ENCODE measurements at places on chromosomes 3 and 15. TPM values are rescaled to one million over a fixed set of nuclear protein-coding genes. Genes with fewer than 3 reads are reported as not detected.

TUSC7 gene
- not detected for total RNA-seq

HRG gene
- not detected for total RNA-seq

GHSR gene
- not detected for total RNA-seq

- no peak for DNase-seq
- no peaks in the 10 kb centered on the region for H3K4me1 ChIP-seq
- H3K27me3 ChIP-seq = no peaks in the 10 kb centered on the region
- H3K36me3 ChIP-seq = no peaks in the 10 kb centered on the region
- no peak overlapping the region for H3K4me3 ChIP-seq
- no peak overlapping the region for H3K27ac ChIP-seq
Measured at GRCh38 chr3:171281256-171281992, 178.8 kb downstream of the TNIK start.

GRCh38 chr3:31561891-31562290 lies 29.2 kb downstream of the STT3B start:
- no peaks in the 10 kb centered on the region for H3K36me3 ChIP-seq
- no peak overlapping the region for H3K27ac ChIP-seq
- no peak overlapping the region for H3K4me3 ChIP-seq
- no peaks in the 10 kb centered on the region for H3K27me3 ChIP-seq
- no peak for DNase-seq
- H3K4me1 ChIP-seq = peaks cover 3% of the 10 kb centered on the region

GRCh38 chr3:149716984-149717383 lies 35.3 kb downstream of the COMMD2 start:
- no peak overlapping the region for H3K4me3 ChIP-seq
- H3K27me3 ChIP-seq = no peaks in the 10 kb centered on the region
- no peak for DNase-seq
- no peaks in the 10 kb centered on the region for H3K4me1 ChIP-seq
- H3K27ac ChIP-seq = no peak overlapping the region

- no peak for DNase-seq
- no peak overlapping the region for H3K4me3 ChIP-seq
- no peak overlapping the region for H3K27ac ChIP-seq
- H3K27me3 ChIP-seq = peaks cover 29% of the 10 kb centered on the region
- H3K4me1 ChIP-seq = no peaks in the 10 kb centered on the region
Measured at GRCh38 chr15:34496207-34496995, 58.8 kb upstream of the GOLGA8A start.

DNA sequence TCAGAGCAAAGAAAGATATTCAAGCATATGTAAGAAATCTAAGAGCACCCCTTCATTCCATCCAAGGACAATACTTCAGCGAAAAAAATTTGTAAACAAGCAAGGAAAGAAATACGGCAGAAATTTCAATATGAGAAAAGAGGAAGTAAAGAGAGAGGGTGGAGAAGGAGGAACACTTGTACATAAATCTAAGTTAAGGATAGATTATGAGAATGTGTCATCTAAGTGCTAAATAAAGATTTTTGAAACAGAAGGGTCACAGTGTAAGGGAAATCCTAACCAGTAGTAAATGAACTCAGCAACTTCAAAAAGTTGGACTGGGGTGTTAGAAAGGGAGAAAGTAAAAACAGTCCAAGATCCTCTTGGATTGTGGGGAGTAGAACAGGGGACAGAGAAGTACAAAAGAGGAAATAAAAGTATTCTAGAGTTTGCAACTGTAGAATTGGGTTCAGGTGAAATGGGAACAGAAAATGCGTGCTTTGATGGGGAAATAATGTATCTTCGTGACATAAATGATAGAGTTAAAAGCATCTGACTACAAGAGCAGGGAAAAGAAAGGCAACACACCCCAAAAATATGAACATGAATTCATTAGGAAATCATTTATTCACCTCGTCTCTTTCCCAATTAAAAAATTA lies 68.5 kb upstream of the ATP13A5 start:
- H3K27me3 ChIP-seq = no peaks in the 10 kb centered on the region
- H3K4me1 ChIP-seq = no peaks in the 10 kb centered on the region
- H3K4me3 ChIP-seq = no peak overlapping the region
- no peak for DNase-seq

- no peak overlapping the region for H3K27ac ChIP-seq
- no peak overlapping the region for H3K4me3 ChIP-seq
- H3K4me1 ChIP-seq = no peaks in the 10 kb centered on the region
- H3K36me3 ChIP-seq = no peaks in the 10 kb centered on the region
- H3K27me3 ChIP-seq = no peaks in the 10 kb centered on the region
- DNase-seq = no peak
Measured at GRCh38 chr15:42147431-42147735, 9.1 kb downstream of the PLA2G4F start.

GRCh38 chr3:198106265-198106664 lies 146.2 kb downstream of the LMLN start:
- DNase-seq = no peak
- no peak overlapping the region for H3K27ac ChIP-seq
- no peaks in the 10 kb centered on the region for H3K27me3 ChIP-seq
- H3K36me3 ChIP-seq = no peaks in the 10 kb centered on the region
- no peak overlapping the region for H3K4me3 ChIP-seq

GRCh38 chr3:66383998-66384745 lies 116.7 kb downstream of the LRIG1 start:
- H3K36me3 ChIP-seq = peaks cover 29% of the 10 kb centered on the region
- DNase-seq = peak; percentile 14
- no peak overlapping the region for H3K4me3 ChIP-seq
- H3K4me1 ChIP-seq = no peaks in the 10 kb centered on the region
- H3K27ac ChIP-seq = no peak overlapping the region

GRCh38 chr15:62779899-62780298 lies 262.6 kb upstream of the TPM1 start:
- H3K27ac ChIP-seq = no peak overlapping the region
- no peaks in the 10 kb centered on the region for H3K36me3 ChIP-seq
- no peak for DNase-seq
- H3K27me3 ChIP-seq = no peaks in the 10 kb centered on the region
- H3K4me3 ChIP-seq = no peak overlapping the region

DNA sequence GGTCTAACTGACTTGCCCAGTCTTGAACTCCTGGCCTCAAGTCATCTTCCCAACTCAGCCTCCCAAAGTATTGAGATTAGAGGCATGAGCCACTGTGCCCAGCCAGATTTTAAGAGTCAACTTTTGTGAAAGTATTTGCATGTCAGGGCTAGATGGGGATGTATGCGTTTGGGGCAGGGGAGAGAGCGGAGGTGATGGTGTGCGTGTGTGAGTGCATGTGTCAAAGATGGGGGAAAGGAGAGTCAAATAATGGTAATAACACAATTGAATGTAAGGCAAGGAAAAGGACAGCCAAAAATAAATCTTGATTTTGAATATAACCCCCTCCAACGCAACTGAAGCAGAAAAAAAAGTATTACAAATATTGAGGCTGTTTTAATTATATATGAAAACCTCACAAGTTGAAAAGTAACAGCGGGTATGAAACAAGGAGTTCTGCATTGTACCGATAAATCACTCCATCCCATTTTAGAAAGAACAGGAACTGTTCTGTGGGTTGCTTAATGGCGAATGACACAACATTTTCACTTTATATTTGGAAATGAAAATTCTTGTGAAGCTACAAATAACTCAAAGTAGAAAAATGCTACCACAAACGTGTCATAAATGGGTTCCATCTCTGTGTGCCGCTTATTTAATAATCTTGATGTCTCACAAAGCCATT lies 29.9 kb upstream of the LDHAL6B start:
- no peak overlapping the region for H3K27ac ChIP-seq
- peaks cover 4% of the 10 kb centered on the region for H3K36me3 ChIP-seq
- H3K4me1 ChIP-seq = no peaks in the 10 kb centered on the region
- H3K4me3 ChIP-seq = no peak overlapping the region

GRCh38 chr3:14674841-14675240 lies at the start of gene C3orf20:
C3orf20 (plus strand) TSS chr3:14675141; CDS start chr3:14682714, 7,573 bp downstream.
- H3K27ac ChIP-seq = no peak within 1 kb of the TSS
- H3K4me1 ChIP-seq = no peaks in the 10 kb centered on the region
- peaks cover 14% of the 10 kb centered on the region for H3K36me3 ChIP-seq
- no peaks in the 10 kb centered on the region for H3K27me3 ChIP-seq
- no peak within 1 kb of the TSS for H3K4me3 ChIP-seq

DNA sequence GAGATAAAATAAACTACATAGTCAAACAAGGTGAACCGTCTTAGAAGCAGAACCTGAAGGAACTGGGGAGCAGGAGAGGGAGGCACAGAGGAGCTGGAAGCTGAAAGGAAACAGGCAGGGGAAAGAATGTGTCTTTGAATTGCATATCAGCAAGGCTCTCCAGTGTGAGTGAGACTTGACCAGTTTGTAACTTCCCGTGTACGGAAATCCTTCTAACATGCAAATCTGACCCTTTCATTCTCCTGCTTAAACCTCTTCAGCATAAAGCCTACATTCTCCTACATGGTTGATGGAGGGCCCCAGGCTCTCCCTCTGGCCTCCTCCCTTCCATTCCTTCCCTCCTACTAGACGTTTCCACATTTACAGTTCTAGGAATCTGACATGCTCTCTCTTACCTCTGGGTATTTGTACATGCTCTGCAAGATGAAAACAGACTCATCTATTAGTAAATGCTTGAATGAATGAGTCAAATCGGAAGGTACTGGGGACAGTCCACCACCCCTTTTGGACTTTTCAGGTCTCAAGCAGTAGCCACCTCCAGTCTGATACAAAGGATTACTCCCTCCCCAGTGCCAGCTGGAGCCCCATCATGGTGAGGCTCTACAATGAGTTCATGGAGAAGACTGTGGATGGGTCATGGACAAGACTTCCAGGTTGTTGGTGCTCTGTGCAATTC lies 6.1 kb upstream of the SLC25A38 start:
- H3K4me3 ChIP-seq = no peak overlapping the region
- no peaks in the 10 kb centered on the region for H3K27me3 ChIP-seq
- H3K27ac ChIP-seq = no peak overlapping the region

DNA sequence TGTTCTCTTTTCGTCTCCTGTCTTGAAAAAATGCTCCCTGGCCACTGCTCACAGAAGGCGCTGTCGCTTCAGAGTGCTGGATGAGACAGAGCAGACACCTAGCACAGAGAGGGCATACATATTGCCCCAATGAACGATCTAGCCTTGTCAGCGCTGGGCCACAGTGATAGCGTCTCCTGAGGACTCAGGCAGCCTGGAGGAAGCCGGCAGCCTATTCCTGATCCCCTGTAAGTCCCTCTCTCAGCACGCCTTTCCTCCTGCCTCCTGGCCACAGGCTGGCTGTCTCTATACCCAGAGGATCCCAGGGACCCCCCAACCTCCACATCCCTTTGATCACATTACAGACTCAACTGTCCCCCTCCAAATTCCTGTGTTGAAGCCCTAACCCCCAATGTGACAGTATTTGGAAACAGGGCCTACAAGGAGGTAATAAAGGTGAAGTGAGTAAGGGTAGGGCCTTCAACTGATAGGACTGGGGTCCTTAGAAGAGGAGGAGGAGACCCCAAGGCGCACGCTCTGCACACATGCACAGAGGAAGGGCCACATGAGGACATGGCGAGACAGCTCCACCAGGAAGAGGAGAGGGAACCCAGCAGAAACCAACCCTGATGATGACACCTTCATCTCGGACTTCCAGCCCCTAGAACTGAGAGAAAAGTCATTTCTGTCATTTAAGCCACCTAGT lies 7.5 kb downstream of the PLA2G4F start:
- no peaks in the 10 kb centered on the region for H3K27me3 ChIP-seq
- H3K4me1 ChIP-seq = no peaks in the 10 kb centered on the region
- DNase-seq = no peak
- H3K27ac ChIP-seq = no peak overlapping the region
- no peaks in the 10 kb centered on the region for H3K36me3 ChIP-seq

GRCh38 chr3:188309437-188310269 lies 155.7 kb downstream of the LPP start:
- no peak overlapping the region for H3K4me3 ChIP-seq
- no peak overlapping the region for H3K27ac ChIP-seq
- no peaks in the 10 kb centered on the region for H3K4me1 ChIP-seq
- no peaks in the 10 kb centered on the region for H3K27me3 ChIP-seq

- no peak overlapping the region for H3K27ac ChIP-seq
- no peaks in the 10 kb centered on the region for H3K27me3 ChIP-seq
- no peaks in the 10 kb centered on the region for H3K4me1 ChIP-seq
- no peaks in the 10 kb centered on the region for H3K36me3 ChIP-seq
- no peak for DNase-seq
Measured at GRCh38 chr3:132726341-132726823, 4.2 kb upstream of the NPHP3 start.

DNA sequence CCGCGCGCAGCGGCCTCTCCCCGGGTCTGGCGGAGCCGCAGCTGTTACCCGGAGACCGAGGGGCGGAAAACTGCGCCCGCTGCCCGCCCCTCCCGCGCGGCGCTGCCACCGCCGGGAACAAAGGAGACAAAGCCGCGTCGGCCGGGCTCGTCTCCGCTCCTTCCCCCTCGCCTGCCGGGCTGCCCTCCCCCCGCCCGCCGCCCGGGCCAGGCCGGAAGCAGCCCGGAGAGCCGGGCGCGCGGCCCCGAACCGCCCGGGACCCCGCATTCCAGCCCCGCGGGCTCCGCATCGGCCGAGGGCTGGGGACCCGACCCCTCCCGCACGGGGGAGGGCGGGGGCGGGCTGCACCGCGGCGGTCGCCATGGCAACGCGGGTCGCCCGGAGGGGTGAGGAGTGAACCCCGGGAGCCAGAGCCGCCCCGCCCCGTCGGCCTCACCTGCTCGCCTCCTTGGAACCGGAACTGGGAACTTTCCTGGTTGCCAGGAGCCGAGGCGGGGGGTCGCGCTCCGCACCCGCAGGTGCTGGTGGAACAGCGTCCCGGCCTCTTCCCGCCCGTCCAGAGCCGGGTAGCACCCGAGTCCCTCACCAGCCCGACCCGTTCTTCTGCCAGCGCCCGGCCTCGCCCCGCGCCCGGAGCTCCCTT lies 448 bp downstream of the PLXNB1 start:
- peaks cover 31% of the 10 kb centered on the region for H3K4me1 ChIP-seq
- no peaks in the 10 kb centered on the region for H3K27me3 ChIP-seq
- H3K27ac ChIP-seq = peak overlapping the region; percentile 89

DNA sequence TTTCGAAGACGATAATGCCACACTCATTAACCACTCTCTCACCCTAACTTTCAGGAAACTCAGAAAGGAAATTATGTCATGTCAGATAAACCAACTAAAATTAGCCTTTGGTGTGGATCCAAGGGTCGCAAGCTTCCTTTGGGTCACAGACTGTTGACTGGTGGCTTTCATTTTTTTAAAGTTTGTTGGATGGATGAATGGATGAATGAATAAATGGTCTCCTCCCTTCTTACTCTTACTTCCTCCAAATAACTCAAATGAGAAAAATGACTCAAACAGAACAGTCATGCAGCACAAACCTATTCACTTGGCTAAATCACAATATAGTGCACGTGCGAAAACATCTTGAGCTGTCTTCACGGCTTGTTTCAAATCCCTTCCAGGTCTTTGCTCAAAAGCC lies 82.9 kb upstream of the HACD2 start:
- H3K4me1 ChIP-seq = no peaks in the 10 kb centered on the region
- no peak overlapping the region for H3K27ac ChIP-seq
- no peaks in the 10 kb centered on the region for H3K27me3 ChIP-seq
- no peak for DNase-seq
